Brain pericyte (primary cell): ENCODE measurements at places on chromosomes 6 and 20.

DNA sequence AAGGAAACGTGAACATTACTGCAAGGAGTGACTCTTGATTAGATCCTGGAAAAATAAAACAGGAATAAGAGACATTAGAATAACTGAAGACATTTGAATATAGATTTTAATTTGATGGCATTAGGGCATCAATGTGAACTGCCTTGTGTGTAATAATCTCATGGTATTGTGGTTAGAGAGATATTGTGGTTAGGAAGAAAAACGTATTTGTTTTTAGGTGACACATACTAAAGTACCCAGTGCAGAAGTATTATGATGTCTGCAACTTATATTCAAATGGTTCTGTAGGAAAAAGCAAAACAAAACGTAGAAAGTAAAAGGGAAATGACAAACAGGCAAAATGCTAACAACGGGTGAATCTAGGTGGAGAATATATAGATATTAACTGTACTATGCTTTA is 65.9 kb upstream of the OGFRL1 start:
- no peak for DNase-seq

- no peak for DNase-seq
Measured at GRCh38 chr6:134009876-134010275, 42.5 kb downstream of the SLC2A12 start.

- no peak for DNase-seq
Measured at GRCh38 chr6:144140867-144141266, 9.4 kb upstream of the STX11 start.

- no peak for DNase-seq
Measured at GRCh38 chr6:373773-374724, 17.5 kb upstream of the IRF4 start.

- DNase-seq = no peak
Measured at GRCh38 chr6:15065261-15065989, 180.4 kb upstream of the JARID2 start.
